IMR-90 (cell line): ENCODE measurements at places on chromosomes 1 and 21. TPM values are rescaled to one million over a fixed set of nuclear protein-coding genes. Genes with fewer than 3 reads are reported as not detected.

MAP10 gene
- 1.1 TPM in 2 replicates for total RNA-seq

DNA sequence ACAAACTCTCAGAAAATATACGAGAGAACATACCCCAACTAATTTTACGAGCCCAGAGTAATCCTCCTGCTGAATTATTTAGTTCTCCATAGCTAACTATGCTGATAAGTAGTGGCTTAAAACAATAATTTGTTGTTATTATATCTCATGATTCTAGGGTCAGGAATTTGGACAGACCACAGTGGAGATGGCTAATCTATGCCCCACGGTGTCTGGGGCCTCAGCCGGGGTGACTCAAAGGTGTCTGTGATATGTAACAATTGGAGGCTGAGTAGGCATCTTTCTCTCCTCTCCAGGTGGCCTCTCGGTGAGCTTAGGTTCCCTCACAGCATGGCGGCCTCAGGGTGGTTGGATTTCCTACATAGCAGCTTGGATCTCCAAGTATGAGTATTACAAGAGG lies 35.4 kb upstream of the FOXO6 start:
- H3K27me3 ChIP-seq = peaks cover 36% of the 10 kb centered on the region
- DNase-seq = no peak
- no peaks in the 10 kb centered on the region for H3K36me3 ChIP-seq
- no peak overlapping the region for H3K4me3 ChIP-seq

DMRTA2 gene
- not detected in 2 replicates for total RNA-seq

DNA sequence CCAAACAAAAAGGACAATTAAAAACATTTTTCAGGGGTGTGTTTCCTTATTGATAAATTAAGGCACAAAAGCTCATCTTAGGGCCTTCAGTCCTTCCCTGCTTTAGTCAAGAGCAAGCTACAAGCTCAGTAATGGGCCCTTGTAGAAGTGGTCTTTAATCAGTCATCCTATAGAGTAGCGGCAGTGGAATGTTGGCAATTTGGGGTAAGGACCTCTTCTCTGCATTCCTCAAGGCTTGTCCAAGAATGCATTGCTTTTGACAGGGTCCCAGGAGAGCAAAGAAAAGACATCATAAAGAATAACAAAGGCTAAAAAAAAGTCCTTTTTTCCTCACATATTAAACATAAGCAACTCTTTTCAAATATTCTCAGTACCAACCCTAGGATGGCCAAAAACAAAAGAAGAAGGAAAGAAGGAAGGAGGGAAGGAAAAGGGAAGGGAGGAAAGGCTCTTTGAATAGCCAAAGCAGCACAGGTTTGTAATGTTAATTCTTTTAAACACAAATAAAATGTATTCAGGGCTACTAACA lies 27.3 kb upstream of the CAMK1G start:
- no peak overlapping the region for H3K27ac ChIP-seq
- no peak for DNase-seq
- H3K4me1 ChIP-seq = no peaks in the 10 kb centered on the region
- H3K4me3 ChIP-seq = no peak overlapping the region
- no peaks in the 10 kb centered on the region for H3K36me3 ChIP-seq

GRCh38 chr1:166233750-166234366 lies 67.1 kb upstream of the FAM78B start:
- no peaks in the 10 kb centered on the region for H3K36me3 ChIP-seq
- H3K4me1 ChIP-seq = no peaks in the 10 kb centered on the region
- no peak for DNase-seq
- H3K27me3 ChIP-seq = no peaks in the 10 kb centered on the region

CFAP107 gene
- not detected in 2 replicates for total RNA-seq

DNA sequence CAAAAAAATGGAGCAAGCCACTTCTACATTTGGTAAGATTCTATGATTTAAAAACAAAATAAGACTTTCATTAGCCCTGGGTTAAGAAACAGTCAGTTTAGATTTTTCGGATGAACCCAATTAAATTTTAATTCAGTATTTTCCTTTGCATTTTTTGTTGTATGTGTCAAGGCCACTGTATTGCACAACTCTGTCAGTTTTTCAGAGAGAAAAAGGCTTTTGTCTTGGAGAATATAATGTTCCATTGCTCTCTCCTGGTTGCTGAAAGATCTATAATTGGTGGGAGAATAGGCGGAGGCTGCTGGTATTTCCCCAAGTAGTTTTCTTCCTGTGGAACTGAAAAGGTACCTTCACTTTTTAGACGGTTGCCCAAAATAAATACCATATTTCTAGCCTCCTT lies 84.6 kb downstream of the NEGR1 start:
- H3K27ac ChIP-seq = no peak overlapping the region
- peaks cover 2% of the 10 kb centered on the region; the same call in 1 of the 2 replicates for H3K4me1 ChIP-seq

- no peak overlapping the region for H3K4me3 ChIP-seq
- H3K27me3 ChIP-seq = peaks cover 2% of the 10 kb centered on the region; the same call in 1 of the 2 replicates
- H3K4me1 ChIP-seq = 0 out of 2 replicates have a peak, but pooled peaks cover 1% of the 10 kb centered on the region
- DNase-seq = peak; percentile 13
- H3K36me3 ChIP-seq = no peaks in the 10 kb centered on the region
- no peak overlapping the region for H3K27ac ChIP-seq
These were observed 8.1 kb upstream of the EPHB2 start for GRCh38 chr1:22702296-22703085.

HSF2BP gene
- total RNA-seq = 0.83 and 0.90 TPM in 2 replicates

ADAM30 gene
- not detected in 2 replicates for total RNA-seq

B4GALT2 gene
- 57.2 and 60.8 TPM in 2 replicates for total RNA-seq

DNA sequence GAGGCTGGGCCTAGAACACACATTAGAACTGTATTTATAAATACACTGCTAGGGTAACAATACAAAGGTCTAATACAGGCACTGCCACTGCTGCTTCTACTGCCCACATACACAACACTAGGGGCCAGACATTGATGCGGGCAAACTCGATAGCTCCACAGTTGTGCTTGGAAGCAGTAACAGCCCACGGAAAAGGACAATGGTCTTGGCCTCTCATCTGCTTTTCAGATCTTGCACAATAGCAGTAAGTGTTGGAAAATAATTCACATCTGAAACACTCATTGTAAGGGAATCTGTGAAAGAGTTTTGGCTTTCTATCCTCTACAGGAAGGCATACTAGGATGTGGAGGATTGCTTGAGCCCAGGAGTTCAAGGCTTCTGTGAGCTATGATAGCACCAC lies 6.9 kb upstream of the SPOCD1 start:
- peak; percentile 39 for DNase-seq
- no peaks in the 10 kb centered on the region; the same call in 1 of the 2 replicates for H3K4me1 ChIP-seq
- H3K36me3 ChIP-seq = no peaks in the 10 kb centered on the region
- no peak overlapping the region for H3K27ac ChIP-seq
- no peak overlapping the region for H3K4me3 ChIP-seq
- H3K27me3 ChIP-seq = no peaks in the 10 kb centered on the region

- H3K27ac ChIP-seq = no peak overlapping the region
- H3K36me3 ChIP-seq = no peaks in the 10 kb centered on the region; the same call in 1 of the 2 replicates
- no peak overlapping the region for H3K4me3 ChIP-seq
These were observed 26.6 kb downstream of the KCNK2 start for GRCh38 chr1:215109171-215109570.

DNA sequence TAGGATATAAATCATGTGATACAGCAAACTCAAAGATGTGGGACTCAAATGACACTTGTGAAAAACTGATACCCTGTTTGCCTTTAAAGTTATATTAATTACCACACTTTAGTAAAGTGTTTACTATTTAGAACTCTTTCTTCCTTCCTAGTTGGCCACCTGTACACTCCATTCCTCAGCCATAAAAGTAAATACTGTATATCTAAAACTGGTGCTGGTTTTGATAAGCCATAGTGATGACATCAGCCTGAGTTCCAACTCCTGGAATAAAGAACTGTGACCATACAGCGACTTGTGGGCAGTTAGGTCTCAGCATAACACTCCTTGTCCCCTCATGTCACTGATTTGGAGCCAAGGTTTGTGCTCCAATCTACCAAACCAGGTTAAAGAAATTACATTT lies 2.8 kb downstream of the PTGER3 start:
- H3K36me3 ChIP-seq = no peaks in the 10 kb centered on the region
- no peak for DNase-seq
- H3K4me1 ChIP-seq = peaks cover 3% of the 10 kb centered on the region; the same call in 1 of the 2 replicates
- H3K4me3 ChIP-seq = no peak overlapping the region

GRCh38 chr1:45785583-45785982 lies 17.8 kb upstream of the MAST2 start:
- DNase-seq = no peak
- no peak overlapping the region for H3K27ac ChIP-seq
- no peaks in the 10 kb centered on the region for H3K4me1 ChIP-seq
- no peak overlapping the region for H3K4me3 ChIP-seq
- H3K27me3 ChIP-seq = peaks cover 9% of the 10 kb centered on the region

FAM131C gene
- 0.18 and 0.28 TPM in 2 replicates for total RNA-seq

ETV3L gene
- total RNA-seq = not detected in 2 replicates

DCST2 gene
- not detected in 2 replicates for total RNA-seq
